ENCODE measurements at places on chromosomes 1 and 21.

- no peak for DNase-seq
Measured at GRCh38 chr21:42687796-42688195, 34.4 kb downstream of the PDE9A start.

DNA sequence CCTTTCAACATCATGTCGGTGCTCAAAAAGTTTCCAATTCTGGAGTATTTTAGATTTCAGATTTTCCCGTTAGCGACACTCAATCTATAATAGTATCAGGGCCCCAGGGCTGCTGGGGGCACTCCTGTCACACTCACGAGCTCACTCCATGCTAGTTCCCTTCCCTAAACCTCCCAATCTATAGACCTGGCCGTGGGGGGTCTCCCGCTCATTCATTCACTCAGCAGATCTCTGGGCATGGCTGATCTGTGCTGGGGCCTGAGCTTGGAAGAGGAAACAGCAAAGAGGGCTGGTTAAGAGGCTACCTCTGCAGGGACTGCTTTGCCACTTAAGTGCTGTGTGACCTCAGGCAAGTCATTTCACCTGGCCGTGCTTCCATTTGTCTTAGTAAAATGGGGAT lies 46.8 kb upstream of the LAPTM5 start:
- no peak for DNase-seq

DNA sequence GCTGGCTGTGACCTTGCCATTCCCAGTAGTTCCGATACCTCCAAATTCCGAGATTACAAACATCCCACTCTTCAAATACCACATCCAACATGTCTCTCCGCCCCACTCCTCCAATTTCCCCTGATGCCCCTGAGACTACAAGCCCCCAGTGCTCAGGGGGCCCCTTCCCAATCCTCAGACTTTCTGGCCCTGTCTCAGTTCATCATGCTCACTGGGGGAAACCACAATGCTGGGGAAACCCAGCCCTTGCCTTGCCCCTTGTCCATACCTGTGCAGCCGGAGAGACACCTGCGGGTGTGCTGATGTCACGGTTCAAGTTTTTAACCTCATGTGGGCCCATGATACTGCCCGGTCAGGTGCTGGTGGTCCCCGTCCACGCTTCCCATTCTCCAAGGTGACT lies 226.6 kb downstream of the CAMTA1 start:
- no peak for DNase-seq

- no peak for DNase-seq
Measured at GRCh38 chr1:201631037-201631436, 92.1 kb downstream of the NAV1 start.
